Activated CD4-positive, CD25-positive, alpha-beta regulatory T cell treated with anti-CD3 and anti-CD28 coated beads, Interleukin-2, amount 50 U/mL, for 16 hours (primary cell): ENCODE measurements at places on chromosomes 1 and 21.

DNA sequence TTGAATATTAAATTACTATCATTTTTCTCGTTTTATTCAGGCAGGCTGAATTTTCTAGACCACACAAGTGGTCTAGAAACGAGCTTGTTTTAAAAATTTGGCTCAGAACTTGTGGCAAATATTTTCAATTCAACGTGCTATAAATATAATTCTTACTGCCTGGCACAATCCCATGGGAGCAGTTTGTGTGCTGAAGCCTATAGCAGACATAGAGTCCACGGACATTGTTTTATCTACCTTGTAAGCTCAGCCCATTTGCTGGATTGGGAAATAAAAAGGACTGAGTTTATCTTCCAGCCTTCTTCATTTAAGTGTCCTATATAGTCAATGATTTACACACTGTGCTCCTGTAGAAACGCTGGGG is 103.4 kb downstream of the ZBTB18 start:
- DNase-seq, result no peak

DNA sequence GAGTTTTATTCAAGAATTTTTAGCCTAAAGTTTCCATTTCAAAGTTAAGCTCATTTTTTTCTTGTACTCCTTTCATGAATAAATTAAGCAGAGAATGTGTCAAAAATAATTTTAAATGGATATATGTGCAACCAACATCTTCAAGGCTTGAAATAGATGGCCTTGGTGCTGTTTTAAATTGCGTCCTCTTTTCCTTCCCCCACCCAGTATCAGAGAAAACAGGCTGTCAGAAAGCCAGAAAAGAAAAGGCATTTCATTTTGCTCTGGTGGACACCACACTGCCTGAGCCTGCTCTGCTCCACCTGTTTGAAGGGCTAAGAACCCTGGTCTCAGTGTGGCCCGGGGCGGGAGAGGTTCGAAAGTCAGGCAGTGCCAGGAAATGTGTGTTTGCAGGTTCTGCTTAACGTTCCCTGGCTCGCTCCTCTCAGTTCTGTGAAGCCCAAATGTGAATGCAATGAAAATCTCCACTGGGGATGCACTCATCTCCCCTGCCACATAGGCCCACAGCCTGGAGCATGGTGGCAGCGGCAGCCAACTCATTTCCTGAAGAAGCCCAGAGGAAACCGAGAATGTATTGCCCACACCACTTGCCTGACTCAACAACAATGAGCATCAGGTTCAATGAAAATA is 134.4 kb downstream of the SDCCAG8 start:
- DNase-seq, result no peak

- no peak for DNase-seq
These were observed 14.0 kb upstream of the ZNF692 start for GRCh38 chr1:248872752-248873408.

- DNase-seq, result no peak
These were observed 20.9 kb upstream of the LY9 start for GRCh38 chr1:160774886-160775719.

- no peak for DNase-seq
These were observed 55.9 kb downstream of the C1orf87 start for GRCh38 chr1:60017508-60018205.
